ENCODE measurements at places on chromosomes 13 and 19.

GRCh38 chr19:46926170-46927071 lies 65.6 kb downstream of the ARHGAP35 start:
- DNase-seq, result no peak

DNA sequence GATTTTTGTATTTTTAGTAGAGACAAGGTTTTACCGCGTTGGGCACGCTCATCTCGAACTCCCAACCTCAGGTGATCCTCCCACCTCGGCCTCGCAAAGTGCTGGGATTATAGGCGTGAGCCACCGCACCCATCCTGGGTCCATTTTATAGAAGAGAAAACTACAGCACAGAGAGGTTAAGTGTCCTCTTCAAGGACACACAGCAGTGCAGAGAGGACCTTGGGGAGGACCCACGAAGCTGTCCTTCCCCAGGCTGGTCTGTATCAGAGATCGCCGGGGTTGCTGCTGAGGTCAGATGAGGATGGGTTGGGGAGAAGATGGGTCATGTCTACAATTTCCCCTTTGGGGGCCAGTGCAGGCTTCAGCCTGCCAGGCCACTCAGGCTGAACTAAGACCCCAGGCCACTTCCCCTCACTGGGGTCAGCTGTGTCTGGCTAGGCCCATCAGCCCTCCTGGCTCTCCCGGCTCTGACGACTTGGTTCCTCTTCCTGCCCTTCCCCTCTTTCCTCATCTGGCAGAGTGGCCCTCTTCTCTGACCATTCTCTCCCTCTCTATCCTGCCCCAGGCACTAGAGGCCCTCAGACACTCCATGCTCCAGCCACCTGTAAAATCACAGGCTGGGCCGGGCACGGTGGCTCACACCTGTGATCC lies 9.6 kb downstream of the MYO1F start:
- no peak for DNase-seq

DNA sequence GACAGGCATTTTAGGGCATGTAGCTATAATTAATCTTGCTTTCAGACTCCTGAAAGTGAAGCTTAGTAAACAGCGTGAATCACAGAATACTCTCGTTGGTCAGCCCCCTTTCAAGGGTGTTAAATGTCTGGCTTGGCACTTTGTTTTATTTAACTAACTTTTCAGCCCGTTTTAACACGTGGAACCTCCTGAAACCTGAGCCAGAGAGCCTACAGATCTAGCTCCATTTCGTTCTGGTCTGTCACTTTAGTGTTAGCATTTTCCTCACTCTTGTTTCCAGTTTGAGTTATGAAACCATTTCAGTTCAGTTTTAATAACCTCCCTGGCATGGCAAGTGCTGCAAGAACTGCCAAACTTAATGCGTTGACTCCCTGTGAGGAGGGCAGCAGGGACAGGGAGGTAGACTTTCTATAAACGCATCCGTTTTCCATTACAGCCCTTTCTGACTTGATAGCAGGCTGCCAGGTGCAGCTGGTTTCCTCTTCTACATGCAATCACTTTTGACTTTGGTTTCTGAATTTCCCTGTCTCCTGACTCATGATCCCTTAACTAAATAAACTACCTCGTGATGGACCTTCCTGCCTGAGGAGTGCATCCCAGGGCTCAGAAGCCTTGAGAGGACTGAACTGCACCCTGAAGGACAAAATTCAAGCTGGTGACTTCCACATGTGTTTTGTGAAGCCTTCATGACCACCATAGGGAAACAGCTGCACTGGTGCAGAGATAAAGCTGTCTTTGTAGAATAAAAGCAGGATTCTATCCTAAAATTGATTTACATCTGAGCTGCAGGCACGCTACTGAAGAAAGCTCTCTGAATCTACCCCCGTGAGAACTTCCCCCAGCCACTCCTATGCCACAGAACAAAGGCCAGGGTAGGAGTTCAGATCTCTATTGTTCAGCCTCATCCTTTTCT lies 192.6 kb downstream of the DLEU7 start:
- peak; percentile 75 for DNase-seq

- no peak for DNase-seq
Observed at GRCh38 chr19:28595722-28596480, 617.0 kb downstream of the UQCRFS1 start.

- DNase-seq, result no peak
Observed at GRCh38 chr19:35435896-35436295, 12.2 kb upstream of the FFAR2 start.

GRCh38 chr13:99022941-99023340 lies 45.1 kb upstream of the DOCK9 start:
- DNase-seq, result peak; percentile 38

DNA sequence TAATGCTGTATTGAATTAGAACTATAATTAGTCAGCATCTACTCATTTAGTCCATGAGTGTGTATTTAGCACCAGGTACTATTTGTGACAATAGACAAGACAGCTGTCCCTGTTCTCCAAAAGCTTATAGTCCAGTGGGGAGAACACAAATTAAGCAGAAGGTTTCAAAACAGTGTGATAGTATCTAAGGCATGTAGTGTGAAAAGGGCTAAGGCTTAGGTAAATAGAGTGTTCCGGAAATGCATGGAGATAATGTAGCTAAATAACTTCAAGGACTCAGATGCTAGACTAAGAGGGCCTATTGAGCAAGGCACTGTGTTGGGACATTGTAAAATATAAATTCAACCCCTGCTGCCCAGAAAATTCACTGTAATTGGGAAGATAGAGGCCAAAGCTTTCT lies 144.1 kb upstream of the MIR17HG start:
- DNase-seq, result no peak

DNA sequence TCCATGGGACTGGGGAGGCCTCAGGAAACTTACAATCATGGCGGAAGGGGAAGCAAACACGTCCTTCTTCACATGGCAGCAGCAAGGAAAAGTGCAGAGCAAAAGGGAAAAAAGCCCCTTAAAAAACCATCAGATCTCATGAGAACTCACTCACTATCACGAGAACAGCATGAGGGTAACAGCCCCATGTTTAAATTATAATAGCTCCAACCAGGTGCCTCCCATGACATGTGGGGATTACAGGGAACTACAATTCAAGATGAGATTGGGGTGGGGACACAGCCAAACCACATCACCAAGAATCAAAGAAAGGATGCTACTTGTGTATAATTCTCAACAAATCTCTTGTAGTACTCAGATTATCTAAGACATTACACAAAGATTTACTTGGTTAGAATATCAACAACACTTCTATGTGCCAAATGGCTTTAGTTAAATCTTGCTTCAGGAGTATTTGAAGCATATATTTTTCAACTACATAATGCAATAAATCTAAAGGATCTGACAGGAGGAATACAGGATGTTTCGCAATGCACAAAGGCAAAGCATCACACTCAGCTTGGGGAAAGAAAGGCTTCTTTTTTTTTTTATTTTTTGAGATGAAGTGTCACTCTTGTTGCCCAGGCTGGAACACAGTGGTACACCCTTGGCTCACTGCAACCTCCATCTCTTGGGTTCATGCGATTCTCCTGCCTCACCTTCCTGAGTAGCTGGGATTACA lies 180.0 kb downstream of the LHFPL6 start:
- peak; percentile 4 for DNase-seq

DNA sequence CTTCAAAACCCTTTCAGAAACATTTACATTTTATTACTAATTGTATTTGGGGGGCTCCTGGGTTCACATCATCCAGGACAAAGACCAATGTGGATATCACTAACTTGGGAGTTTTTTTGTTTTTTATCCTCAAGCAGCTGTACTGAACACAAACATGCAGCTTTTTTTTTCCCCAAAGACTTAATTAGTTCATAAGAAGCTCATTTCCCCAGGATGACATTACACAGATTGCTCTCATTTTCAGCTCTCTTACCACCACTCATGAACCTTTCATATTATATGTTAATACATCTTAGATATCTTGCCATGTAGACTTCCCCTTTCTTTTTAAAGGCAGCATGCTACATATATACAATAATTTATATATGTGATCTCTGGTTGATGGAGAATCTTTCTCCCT lies 118.7 kb upstream of the MAB21L1 start:
- DNase-seq, result no peak

- DNase-seq, result peak; percentile 60
Observed at GRCh38 chr13:74287724-74288169, 153.5 kb upstream of the KLF12 start.

- peak; percentile 39 for DNase-seq
Observed at GRCh38 chr19:12647490-12648071, 19.0 kb downstream of the MAN2B1 start.

DNA sequence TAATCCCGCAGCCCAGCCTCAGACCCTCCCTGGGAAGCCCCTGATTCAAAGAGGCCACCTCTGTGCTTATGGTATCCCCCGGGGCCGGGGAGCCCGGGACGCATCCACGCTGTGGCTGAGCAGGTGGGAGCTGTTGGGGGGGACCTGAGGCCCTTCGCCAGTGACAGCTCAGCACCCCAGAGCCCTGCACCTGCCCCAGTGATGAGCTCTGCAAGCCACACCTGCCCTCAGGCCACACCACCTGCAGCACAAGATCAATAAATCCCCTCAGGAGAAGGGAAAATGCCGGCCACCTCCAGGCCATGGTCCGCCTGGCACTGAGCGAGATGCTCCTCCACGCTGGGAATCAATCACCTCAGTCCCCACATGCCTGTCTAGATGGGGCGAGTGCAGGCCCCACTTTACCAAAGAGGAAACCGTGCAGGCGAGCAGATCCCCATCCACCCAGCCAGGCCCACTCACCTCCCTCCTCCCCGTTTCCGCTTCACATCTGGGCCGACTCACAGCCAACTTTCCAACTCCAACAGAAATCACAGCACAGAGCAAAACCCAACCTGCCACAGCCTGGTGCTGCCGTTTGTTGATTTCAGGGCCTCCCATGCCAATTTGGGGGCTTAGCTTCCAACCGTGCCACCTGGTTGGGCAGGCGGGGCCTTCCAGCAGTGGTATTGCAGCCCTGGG lies 12.8 kb downstream of the MOB3A start:
- DNase-seq, result no peak

DNA sequence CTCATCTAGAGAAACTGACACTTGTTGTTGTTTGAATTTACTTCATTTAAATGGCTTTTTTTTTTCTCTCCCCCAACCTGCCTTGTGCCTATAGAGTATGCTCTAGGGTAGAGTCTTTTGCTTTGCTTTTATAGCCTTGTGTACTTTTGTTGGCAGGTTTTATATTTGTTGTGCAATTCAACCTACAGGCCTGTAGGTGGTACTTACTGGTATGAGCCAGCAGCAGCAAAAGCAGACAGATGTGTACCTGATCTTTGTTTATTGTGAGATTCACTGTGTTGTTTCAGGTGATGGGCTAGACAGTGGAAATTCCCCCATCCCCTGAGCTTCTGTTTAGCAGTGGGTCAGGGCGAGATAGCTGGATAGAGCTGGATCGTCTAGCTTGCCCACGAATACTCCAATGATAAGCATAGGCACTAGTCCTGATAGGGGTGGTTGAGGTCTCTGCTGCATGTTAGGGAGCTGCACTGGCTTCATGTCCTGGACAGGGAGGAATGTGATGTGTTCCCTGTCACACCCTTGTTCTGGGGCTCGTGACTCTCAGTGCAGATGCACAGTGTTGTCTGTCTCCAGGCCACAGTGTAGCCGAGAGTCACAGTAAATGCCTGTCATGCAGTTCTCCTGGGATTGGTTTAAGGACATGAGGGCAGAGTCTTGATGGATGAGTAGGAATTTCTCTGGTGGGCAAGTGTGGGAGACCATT lies 21.3 kb downstream of the DNAJC3 start:
- DNase-seq, result peak; percentile 42

- DNase-seq, result peak; percentile 12
Observed at GRCh38 chr13:50124536-50125303, 109.5 kb downstream of the KCNRG start.

DNA sequence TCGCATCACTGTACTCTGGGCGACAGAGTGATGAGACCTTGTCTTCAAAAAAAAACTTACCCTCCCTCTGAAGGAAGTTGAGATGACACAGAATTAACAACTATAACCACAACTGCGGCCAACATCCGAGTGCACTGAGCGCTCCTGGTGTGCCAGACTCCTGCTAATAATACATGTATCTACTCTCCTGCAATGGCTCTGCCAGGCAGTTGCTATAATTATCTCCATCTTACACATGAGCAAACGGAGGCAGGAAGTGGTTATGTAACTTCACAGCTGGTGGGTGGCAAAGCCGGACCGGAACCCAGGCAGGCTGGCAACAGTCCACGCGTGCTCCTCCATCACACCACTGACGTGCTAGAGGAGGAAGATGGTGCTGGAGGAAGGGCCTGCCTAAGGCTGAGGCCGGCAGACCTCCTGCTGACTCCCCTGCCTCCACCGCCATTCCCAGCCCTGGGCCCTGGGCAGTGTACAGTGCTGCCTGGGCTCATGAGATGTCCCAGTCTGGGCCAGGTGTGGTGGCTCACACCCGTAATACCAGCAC lies 12.6 kb downstream of the XRCC1 start:
- peak; percentile 41 for DNase-seq

DNA sequence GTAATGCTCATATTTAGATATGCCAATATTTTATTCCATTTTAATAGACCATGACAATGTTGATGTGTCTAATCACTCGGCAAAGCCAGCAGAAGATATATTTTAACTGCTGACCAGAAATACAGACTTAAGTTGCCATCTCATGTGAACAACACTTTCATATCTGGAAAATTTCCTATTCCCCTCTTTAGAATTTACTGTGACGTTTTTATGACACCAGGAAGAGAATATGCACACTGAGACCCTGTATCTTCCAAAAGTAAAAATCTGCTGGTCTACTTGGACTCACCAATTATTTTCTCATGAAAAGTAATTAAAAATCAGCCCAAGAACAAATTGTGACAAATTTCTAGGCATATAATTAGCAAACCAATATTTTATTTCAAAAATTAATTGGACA lies 2.1 kb downstream of the PROSER1 start:
- no peak for DNase-seq
